ENCODE measurements at places on chromosomes 2 and 18.

DNA sequence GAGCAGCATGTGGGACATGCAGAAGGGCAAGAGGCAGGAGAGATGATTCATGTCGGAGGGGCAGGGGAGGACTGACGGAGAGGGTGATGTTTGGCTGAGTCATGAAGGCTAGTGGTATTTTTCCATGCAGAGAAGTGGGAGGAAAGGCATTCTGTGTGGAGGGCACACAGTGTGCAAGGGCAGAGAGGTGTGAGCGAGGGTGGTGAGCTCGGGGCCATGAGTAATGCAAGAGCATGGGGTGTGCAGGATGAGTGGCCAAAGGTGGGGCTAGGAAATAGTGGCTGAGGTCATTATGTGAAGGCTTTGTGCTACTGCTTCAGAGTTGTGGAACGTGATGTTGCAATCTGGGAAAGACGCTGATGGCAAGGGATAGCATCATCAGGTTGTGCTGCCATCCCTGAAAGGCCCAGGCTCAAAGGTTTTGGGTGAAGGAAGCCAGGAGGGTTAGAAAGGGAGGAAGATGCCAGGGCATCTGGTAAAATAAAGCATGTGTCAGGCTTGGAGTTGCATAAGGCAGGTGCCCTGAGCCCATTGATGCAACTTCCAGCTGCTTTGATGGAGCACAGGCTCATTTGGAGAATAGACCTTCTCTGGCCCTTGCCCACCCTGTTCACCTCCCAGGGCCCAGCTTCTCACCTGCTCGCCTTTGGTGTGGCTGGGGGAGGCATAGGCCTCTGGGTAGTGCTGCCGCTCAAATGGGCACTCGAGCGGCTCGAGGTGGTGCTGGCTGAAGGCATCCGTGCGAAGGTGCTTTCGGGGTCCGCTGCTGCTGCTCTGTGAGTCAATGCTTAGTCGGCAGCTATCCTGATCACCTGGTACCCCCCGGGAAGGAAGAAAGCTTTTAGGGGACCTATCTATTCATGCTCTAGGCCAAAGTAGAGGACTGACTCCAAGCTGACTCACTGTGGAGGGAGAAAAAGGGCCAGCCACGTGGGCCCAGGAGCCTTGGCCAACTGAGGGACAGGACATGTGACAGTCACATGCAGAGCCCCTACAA, 37.5 kb downstream of the PAX8 start:
- DNase-seq: peak; percentile 23

DNA sequence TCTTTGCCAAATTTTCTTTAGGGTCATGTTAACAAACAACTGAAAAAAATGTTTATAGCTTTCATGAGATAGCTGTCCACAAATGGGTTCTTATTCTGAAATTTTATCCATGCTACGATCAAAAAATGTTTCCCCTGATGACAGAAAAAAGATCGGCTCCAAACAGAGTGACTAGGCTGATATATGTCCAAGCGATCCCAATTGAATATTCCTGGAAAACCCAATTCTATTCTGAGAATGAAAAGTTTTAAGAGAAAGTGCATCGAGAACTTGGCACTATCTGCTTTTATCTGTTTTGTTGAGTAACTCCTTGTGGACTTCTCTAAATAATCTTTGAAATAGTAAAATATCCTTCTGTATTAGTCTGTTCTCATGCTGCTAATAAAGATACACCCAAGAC, 19.1 kb downstream of the KCNE4 start:
- no peak for DNase-seq

GRCh38 chr18:57431467-57432080, 3.6 kb upstream of the ONECUT2 start:
- DNase-seq: no peak

DNA sequence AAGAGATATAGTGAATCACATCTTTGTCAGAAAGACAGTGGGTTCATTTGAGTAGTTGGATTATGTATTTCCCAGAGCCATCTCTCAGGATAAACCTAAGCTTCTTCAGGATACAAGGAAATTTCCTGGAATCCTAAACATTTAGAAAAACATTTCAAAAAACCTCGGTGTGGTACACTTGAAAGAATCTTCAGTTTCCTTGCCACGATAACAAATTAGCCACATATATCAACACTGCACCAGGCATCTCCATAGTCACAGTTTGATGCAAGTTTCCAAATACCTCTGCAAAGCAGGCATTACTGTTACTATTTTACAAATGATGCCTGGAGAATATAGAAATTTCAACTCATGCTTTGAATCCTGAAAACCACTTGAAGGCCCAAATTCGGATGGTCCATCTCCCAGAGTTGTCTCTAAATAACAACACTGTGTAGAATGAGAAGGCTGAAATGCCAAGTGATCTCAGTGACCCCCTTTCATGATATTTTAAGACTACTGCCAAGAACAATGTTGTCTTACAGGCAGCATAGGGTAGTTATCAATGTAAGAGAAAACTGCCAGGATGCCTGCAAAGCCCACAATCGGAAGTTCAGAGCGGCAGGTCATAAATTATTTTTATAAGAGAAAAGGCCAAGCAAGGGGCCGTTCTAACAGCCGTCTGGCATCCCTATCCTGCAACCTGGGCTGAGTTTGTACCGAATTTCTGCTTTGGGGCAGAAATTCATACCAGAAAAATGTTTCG, 307.9 kb downstream of the TXNL1 start:
- DNase-seq: no peak

DNA sequence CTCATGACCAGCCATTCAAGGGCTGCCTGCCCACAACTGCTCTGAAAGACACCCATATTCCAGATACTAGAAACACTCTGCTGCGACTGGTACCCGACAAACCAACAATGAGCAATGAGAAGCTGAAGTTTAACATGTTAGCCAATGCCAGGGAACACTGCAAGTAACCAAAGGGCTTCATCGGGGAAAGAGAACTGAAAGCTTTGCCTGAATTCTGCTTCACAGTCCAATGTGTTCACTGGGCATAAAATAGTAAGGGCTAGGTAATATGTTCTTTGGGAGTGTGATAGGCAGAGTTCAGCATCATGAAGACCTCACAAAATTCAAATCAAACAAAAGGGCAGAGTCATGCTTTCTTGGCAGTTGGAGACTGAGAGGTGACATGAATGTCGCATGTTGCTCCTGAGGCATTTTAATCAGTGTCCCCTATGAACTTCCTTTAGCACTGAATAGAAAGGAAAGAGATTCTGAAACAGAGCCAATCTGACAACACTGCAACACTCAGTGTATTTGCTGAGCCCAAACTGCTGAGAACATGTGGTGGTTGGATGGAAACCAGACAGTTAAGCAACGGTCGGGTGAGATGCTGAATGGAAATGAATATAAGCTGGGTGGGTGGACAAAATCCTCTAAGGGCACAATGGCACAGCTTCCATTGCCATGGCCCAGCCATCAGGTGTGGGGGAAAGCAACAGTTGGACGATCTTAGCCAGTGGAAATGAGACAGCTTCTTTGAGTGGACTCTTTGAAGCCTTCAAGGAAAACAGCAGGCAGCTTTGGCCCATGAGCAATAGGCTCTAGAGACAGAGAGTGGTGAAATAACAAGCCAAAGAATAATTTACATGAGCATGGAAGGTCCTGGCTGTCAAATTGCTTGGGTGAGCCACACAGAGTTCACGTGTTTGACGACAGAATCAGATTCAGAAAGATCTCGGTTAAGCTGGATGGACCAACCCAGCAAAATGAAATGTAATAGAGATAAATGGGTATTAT, 277.5 kb downstream of the AFF3 start:
- DNase-seq: no peak

GRCh38 chr2:163264341-163264740, 425.8 kb upstream of the KCNH7 start:
- no peak for DNase-seq

DNA sequence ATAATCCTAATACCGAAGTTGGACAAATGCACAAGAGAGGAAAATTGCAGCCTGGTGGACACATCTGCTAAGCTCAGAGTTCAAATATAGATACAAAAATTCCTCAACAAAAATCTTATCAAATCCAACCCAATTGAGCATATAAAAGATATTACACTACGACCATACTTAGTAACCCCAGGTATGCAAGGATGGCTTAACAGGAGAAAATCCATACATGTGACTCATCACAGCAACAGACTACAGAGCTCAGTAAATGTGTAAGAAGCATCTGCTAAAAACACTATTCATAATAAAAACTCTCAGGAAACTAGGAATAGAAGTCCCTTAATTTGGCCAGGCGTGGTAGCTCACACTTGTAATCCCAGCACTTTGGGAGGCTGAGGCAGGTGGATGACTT, 28.3 kb downstream of the HS6ST1 start:
- DNase-seq: no peak

DNA sequence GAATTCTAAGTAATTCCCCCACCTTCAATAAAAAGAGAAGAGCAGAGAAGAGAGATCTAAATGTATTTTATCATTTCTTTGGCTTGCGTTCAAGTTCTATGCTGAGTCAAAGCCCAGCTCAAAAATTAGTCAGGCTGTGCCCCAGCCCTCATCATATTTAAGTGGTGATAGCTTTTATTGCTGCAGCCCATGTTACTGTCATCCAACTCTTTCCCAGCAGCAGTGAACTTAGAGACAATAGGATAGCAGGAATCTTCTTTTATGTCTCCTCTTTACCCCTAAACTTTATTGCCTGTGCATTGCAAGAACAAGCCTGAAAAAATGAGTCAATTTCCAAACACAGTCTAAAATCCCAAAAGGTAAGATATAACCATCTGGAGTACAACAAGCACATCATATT, 1599.3 kb upstream of the PIK3C3 start:
- DNase-seq: no peak

DNA sequence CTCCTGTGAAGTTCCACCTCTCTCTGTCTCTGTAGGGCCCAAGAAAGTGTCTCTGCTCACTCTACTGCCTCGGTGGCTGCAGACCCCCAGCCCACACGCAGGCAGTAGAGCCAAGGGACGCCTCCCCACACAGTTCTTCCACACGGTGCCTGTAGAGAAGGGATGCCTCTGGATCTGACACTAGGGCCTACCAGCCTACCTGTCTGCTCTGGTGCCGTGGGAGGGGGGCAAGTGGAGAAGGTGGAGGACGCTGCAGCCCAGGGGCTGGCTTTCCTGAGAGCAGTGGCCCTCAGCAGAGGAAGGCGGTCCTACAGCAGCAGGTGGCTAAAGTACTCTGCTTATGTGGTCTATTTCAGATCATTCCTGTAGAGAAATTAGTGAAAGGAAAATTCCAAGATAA, 9.0 kb upstream of the TMEM214 start:
- DNase-seq: no peak

DNA sequence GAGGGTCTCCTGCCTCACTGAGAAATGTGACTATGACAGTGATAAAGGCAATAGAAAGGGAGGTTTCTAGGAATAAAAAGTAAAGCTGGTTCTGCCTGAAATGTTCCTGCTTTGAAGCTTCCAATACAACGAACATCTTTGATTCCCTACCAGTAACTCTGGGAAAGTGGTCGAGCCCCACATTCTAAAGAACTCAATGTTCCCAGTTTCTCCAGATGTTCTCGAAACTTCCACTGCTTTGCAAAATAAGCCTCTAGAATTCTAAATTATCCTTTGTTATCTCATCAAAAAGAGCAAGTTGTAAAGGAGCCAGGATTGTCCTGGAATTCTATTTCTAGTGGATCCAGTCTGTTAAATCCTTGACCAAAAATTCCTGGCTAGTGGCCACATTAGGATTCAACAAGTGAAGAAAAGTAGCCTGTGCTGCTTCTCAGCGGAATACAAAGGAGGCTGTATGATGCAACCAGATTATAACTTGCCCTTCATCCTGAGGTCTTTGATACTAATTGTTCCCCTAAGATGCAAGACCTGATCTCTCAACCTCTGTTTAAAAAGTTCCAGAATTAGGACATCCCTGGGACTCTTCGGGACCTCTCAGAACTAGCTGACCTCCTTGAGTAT, 8.4 kb downstream of the SCN7A start:
- no peak for DNase-seq

DNA sequence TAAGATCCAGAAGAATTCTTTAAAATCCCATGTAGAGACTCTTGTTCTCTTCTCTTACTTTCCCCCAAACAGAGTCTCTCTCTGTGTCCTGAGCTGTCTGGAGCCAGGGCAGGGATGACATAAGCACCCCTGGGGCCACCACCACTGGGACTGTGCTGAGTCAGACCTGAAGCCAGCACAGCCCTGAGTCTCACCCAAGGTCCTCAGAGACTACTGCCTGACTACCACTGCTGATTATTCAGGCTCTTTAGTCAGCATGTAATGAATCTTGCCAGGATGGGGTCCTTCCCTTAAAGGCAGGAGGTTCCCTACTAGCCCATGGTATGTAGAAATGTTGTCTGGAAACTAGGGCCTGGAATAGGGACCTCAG, 34.9 kb upstream of the DYNC1I2 start:
- DNase-seq: no peak

DNA sequence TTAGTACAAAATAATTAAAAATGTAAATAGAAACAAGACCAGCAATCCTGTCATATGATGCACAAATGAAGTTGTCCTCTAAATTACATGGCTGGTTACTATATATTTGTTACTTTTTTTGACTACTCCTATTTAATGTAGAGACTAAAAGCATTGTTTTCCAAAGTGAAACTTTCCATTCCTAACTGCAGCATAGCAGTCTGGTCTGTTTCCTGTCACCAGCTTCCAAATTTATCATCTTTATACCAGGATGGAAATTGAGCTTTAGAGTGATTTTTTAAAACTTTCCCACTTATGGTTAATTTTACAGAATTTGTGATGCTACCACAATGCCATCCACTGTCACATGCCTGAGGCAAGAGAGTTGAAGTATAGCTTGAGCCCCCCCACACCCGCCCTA, 33.5 kb upstream of the RAB27B start:
- DNase-seq: no peak

DNA sequence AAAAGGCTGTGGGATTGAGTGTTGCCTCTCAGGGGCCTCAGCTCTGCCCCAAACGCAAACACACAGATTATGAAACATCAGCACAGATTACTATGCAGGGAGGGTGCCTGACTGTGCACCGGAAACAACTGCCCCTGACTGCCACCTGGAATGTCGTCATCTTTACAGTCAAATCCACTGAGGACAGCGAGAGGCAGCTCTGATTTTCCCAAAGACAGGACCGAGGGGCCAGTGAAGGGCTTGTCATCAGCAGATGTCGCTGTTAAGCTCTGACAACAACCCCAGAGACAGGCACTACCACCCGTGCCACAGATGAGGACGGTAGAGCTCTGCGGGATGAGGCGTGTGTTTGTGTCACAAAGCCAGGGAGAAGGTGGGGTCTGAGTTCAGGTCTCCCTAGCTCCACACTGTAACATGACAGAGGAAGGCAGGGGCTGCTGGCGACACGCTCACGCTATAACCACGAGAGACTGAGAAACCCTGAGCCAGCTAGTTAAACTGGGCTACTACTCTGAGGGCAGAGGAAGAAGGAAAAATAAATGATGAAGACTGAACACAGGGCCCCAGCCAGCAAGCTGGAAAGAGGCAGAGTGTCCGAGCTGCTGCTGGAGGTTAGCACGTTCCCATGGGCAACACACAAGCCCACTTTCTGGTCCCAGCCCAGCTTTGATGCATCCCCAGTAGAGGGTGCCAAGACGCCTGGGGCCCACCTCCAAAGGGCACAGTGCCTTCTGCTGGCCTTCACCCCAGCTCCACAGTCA, 47.0 kb downstream of the PARD6G start:
- DNase-seq: no peak

DNA sequence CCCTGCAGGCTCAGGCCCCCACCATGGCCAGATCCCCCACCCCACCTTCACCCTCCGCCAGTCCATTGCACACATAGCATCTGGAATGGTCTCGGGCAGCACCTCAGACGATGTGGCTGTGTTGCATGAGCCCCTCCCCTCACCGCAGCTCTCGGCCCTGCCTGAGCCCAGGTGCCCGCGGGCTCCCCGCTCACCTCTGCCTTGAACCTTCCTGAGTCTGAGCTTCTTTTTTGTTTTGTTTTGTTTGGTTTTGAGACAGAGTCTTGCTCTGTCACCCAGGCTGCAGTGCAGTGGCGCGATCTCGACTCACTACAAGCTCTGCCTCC, 20.1 kb downstream of the RRM2 start:
- no peak for DNase-seq

GRCh38 chr2:16773080-16773713, 107.6 kb upstream of the CYRIA start:
- DNase-seq: no peak

All from activated CD4-positive, alpha-beta T cell treated with anti-CD3 and anti-CD28 coated beads, Interleukin-2, amount 50 U/mL, for 4 hours (primary cell).